ENCODE measurements at places on chromosomes 11 and 22. TPM values are rescaled to one million over a fixed set of nuclear protein-coding genes. Genes with fewer than 3 reads are reported as not detected.

DNA sequence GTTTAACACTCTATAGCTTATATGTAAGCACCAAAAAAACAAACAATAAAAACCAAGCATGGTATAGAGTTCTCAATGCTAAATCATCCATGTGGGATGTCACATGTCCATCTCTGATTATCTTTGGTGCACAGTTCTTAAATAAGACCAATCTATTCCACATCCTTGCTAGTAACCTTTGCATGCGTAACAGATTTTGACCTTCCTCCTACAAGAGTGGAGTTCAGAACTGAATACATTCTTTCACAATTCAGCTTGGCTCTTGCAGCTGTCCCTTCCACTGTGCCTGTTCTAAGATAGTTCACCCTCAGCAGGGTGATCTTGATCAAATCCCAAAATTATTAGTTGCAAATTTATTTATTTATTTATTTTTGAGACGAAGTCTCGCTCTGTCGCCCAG is 21.1 kb downstream of the PRR14L start:
- no peaks in the 10 kb centered on the region for H3K27me3 ChIP-seq
- peaks cover 14% of the 10 kb centered on the region for H3K4me1 ChIP-seq
- H3K4me3 ChIP-seq = no peak overlapping the region
- H3K36me3 ChIP-seq = peaks cover 14% of the 10 kb centered on the region
- no peak overlapping the region for H3K27ac ChIP-seq

DNA sequence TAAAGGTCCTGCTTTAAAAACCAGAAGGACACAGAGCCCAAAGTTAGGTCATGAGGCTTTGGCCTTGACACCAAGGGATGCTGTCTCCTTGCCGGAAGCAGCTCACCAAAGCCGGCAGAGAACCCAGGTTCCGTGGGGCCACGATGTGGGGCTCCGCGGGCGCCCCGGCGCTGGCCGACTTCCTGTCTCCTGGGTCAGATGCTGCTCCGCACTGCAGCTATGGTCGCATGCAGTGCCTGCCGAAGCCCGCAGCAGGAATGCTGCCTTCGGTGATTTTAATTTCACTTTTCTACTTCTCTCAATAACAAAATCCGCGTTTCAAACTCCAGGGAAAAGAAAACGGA is 454 bp upstream of the OTUB1 start:
- H3K27ac ChIP-seq = peak overlapping the region; percentile 87
- H3K4me1 ChIP-seq = peaks cover 29% of the 10 kb centered on the region
- peaks cover 21% of the 10 kb centered on the region for H3K36me3 ChIP-seq
- DNase-seq = peak; percentile 84
- no peaks in the 10 kb centered on the region for H3K27me3 ChIP-seq

DNA sequence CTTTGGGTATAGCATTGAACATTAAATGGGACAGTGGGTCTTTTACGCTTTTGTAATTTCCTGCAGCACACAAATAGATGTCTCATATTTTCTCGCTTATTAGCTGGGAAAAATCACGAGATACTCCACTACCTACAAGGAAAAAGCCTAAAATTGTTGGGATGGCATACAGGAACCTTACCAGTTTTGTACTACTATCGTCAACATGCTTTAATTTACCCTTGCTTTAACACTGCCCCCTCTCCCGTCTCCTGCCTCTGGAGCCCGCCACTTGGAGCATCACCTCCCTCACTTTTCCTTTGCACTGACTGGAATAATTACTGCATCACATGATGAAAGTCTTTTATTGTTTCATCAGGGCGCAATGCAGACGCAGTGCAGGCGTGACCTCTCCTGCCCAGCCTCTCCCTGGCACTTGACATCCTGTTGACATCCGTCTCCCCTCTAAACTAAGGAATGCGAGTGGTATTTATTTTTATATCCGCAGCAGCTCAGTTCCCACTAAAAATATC is 1.0 kb upstream of the FNBP4 start:
- H3K4me3 ChIP-seq = peak overlapping the region; percentile 99
- no peaks in the 10 kb centered on the region for H3K27me3 ChIP-seq
- peak; percentile 45 for DNase-seq
- peak overlapping the region; percentile 100 for H3K27ac ChIP-seq
- H3K36me3 ChIP-seq = peaks cover 28% of the 10 kb centered on the region
- H3K4me1 ChIP-seq = peaks cover 17% of the 10 kb centered on the region

DNA sequence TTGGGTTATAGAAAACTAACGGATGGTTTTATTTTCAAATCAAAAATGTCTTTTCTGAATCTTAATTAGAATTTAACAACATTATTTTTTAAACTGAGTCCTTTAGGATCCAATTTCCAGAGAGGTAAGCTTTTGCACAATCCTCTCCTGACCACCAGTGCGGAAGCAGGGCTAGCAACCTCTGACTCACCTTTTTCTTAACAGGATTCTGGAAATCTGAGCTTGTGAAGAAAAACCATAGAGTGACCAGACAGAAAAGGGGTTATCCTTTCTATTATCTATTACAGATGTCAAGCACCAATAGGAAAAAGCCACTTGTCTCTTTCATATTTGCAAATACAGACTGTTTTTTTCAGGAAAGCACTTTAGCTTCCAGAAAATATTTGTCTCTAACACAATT is 25.3 kb downstream of the ALG9 start:
- no peak for DNase-seq
- peaks cover 19% of the 10 kb centered on the region for H3K36me3 ChIP-seq
- H3K27ac ChIP-seq = no peak overlapping the region
- no peak overlapping the region for H3K4me3 ChIP-seq
- peaks cover 9% of the 10 kb centered on the region for H3K4me1 ChIP-seq
- H3K27me3 ChIP-seq = no peaks in the 10 kb centered on the region

Gene MS4A3
- not detected for total RNA-seq
